NCI-H1105 treated with DMSO at 0.1 percent for 48 hours (cell line): ENCODE measurements at places on chromosomes 1 and 21.
A peak's percentile ranks its signal among the peaks of the same experiment; 100 is the strongest.

- no peak for DNase-seq
Measured at GRCh38 chr1:2019571-2020309, 595 bp downstream of the GABRD start.

DNA sequence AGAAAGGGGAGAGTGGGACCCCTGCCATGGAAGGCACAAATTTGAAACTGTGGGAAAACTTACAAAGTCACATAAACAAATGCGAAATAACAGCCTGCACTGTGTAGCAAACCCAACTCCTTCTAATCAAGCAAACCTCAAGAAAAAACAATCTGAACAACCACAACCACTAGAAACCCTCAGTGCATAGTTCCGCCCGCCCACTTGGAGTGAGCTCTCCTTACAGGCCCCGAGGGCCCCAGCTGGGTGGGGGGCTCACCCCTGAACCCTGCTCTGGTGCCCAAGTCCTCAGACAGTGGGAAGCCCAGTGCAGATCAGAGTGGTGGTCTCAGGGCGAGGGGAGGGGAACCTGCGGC, 931 bp upstream of the MXRA8 start:
- no peak for DNase-seq

DNA sequence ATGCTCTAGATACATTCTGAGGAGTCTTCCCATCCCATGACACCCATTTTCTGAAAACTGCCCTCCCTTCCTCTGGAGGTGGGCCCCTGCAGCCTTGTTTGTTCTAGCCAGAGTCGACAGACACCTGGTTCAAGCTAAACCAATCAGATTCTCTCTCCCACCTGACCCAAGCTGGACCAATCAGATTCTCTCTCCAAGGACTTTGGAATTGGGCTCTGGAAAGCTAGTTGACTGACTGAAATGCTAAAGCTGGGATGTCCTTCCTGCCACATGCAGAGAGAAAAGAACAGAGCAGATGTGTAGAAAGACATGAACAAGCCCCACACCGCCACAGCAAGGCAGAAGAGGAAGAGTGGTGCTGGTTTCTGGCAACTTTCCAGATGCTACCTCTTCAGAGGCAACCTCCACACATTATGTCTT, 24.6 kb downstream of the ASAP3 start:
- no peak for DNase-seq

- DNase-seq: no peak
Measured at GRCh38 chr21:38664841-38665240, 140.9 kb upstream of the ETS2 start.

DNA sequence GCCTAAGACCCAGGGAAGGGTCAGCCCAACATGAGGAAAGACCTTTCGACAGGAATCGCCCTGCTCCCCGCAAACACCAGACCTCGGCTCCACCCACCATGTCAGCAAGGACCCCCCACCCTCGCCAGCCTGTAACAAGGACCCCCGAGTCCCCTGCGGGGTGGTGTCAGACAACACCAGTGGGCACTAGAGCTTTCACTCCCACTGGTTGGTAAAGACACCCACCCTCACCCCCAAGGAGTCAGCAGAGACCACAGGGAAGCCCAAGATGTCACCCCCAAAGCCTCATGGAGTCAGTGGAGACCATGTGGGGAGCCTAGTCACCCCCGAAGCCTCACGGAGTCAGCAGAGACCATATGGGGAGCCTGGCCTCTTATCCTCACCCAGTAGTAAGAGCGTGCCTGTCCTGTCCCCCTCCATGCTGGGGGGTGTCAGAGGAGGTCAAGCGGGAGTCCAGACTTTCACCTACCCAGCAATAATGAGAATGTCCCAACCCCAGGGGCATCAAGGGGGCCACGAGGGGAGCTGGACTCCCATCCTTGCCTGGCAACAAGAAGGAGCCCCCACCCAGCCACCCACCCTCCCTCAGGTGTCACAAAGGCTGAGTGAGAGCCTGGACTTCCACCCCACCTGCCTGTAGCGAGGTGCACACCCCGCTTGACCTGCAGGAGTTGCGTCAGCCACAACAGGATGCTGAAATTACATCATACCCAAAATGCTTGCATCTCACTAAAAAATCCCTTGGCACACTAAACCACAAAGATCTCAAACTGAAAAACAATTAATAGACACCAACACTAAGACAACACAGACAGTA, 24.8 kb downstream of the SLC19A1 start:
- no peak for DNase-seq

DNA sequence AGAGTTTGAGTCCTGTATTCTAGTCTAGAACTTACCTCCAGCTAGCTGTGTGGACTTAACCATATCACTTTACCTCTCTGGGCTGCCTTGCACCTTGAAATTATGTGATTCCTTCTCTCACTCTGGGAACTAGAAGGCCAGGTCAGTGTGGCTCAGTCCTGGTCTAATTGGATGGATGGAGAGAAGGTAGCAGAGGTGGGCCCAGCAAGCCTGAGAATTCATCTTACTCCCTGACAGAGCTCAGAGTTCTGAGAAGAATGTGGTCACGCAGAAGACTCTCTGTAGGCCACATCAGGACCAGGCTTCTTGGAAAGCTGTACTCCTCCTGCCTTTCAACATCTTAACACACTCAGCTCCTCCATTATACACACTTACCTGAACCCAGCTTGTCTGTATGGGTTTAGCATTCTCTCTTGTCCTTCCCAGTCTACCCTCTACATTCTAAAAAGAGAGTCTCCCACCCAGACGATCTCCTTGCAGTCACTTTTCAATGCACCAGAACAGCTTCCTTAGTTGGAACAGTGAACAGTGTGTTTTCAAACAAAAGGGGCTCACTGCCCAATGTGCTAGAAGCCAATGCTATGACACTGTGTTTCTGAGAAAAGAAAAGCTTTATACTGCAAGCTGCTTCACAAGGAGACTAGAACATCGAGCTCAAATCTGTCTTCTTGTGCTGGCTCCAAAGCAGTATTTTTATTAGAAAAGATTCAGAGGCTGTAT, 60.5 kb downstream of the CAPN9 start:
- DNase-seq: no peak

DNA sequence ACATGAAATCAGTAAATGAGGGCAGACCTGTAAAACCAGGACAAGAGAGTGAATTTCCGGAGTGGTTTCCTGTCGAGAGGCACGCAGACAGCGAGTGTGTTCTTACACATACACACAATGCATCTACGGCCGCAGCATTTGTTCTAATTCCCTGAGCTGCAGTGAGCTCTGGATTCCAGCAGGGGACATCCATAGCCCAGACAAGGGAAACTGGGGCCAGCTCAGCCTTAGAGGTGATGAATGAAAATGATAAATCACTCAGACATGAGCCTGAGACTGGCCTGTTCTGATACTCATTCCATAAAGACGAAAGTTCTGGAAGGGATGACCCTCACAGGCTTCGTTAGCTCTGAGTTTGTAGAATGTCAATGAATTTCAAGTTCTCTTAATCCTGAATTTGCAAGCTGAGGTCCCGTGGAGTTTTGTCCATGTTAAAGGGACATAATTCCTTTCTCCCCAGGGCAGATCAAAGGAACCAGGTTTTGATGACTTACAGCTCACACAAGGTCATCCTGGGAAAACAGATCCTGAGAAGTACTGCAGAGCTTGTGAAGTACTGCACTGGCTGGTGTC, 207.9 kb upstream of the C1orf87 start:
- peak; percentile 86 for DNase-seq

- DNase-seq: no peak
Measured at GRCh38 chr1:212288615-212289014, 3.4 kb downstream of the PPP2R5A start.

- DNase-seq: no peak
Measured at GRCh38 chr21:39150877-39151276, 32.4 kb downstream of the PSMG1 start.

- DNase-seq: no peak
Measured at GRCh38 chr1:174815036-174815435, 184.7 kb upstream of the CACYBP start.

DNA sequence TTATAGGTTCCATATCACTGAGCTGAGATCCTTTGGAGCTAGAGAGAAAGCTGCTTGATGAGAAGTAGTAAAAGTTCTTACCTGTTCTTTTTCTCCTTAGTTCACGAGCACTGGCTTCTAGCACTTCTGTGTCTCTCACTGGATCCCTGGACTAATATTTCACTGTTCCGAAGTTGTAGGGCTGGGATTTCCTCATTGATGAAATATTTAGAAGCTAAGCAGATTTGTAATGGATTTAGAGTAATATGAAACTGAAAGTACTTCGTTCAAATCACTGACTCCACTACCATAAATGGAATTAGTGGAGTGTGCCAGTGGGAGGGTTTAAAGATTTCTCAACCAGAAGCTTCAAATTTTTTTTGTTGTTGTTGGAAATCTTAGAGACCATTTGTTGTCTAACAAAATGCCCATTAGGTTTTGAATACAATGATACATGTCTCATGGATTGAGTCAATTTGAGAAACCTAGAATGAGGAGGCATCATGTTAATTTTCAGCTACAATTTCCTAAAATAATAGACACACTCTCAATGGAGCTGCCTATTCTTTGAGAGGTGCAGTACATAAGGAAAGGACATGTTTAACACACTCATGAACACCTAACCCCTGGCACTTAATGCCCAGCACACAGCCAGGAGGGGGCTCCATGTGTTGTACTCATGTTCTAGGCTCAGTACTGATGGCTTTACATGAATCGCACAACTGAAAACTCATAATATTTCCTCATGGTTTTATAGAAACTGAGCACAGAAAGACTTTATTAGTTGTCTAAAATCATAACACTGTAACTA, at the start of gene GBP1:
Gene GBP1, minus strand, starts transcription at position 130 of the 790 bp plus-strand sequence. CDS start 1,974 bp downstream, outside the sequence.
- DNase-seq: no peak

DNA sequence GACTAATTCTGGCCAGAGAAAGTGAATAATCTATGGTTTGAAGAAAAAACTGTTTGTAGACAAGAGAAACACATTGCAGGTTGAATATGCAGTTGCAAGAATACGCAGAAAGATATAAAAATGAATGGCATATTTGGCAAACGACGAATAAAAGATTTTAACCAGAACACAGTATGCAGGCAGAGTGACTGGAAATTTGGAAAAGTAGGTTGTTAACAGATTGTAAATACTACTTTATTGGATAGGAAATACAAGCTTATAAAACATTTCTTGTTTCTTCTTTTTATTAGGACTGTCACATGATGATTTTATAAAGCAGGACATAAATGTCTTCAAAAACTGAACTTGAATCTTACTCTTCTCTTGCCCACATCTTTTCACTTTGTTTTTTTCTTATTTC, 573.3 kb upstream of the PBX1 start:
- no peak for DNase-seq

- no peak for DNase-seq
Measured at GRCh38 chr1:78092643-78093042, 46.9 kb downstream of the GIPC2 start.

GRCh38 chr1:114320586-114320985, 166.9 kb upstream of the SYT6 start:
- DNase-seq: no peak

DNA sequence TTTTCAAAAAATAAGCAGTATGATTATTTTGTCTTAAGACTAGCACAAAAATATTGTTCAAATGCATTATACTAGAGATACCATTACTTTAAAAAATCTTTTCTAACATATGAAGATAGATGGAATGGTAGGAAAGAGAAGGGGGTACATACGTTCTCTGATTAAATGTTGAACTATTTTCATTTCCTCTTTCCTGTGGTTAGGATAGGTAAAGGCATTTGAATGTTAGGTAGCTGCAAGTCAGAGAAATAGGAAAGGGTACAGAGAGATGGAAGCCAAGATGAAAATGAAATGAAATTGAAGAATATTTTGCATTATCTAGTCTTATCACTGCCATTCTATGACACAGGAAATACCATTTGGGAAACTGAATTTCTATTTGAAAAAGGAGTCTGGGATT, 28.3 kb downstream of the TLCD4 start:
- DNase-seq: no peak

DNA sequence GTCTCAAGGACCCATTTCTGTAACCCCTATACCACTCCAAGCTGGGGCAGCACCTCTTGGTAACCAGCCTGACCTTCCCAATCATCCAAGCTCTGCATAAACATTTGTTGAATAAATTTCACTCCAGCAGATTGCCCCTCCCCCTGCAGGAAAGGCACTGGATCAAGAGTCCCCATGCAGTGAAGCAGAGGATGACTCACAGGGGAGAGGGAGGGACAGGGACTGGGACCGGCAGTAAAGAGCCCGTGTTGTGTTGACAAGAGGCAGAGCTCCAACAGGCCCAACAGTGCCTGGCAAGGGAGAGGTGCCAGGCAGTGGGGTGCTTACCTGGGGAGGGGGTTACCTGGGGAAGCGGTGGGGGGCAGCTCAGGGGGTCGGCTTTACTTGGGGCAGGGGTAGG, 32.3 kb downstream of the SLC9A1 start:
- DNase-seq: no peak
